Effector memory CD8-positive, alpha-beta T cell (primary cell): ENCODE measurements at places on chromosomes 2 and 18.

- no peak for DNase-seq
Measured at GRCh38 chr2:201936817-201937216, 96.8 kb upstream of the FZD7 start.

- no peak for DNase-seq
Measured at GRCh38 chr2:241559323-241560161, 997 bp downstream of the BOK start.

- no peak for DNase-seq
Measured at GRCh38 chr2:95039978-95040377, 14.5 kb downstream of the MAL start.

- no peak for DNase-seq
Measured at GRCh38 chr2:53230691-53231090, 536.9 kb upstream of the CHAC2 start.

DNA sequence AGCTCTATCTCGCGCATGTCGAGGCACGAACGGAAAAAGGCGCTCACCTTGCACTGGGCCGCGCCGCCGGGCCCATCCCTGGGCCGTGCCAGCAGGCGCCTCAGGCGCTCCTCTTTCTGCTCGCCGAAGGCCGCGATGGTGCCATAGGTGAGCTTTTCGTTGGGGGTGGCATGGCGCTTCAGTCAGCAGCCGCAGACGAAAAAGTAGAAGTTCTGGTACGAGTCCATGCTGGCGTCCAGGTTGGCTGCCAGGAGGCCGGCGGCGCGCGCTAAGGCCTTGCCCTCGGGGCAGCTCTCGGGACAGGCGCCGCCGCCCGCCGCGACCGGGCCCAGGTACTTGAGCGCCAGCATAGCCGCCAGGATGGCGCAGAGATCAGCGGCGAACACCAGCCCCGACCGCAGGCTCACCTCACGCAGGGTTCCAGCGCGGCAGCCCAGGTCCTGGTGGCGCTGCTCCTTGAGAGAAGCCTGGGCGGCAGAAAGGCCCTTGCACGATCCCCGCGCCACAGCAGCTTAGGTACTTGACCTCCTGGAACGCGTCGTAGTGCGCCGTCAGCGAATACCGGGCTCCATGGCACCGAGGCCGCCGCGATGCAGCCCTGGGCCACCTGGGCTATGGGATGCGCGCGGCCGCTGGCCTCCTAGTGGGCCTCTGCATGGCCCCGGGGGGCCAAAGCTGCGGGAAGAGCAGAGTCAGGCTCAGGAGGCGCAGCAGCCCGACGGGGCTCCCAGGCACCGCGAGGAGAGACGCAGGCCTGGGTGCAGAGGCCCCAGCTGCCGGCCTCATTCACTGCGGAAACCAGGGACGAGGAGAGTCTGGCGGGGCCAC lies 12.8 kb downstream of the ALPG start:
- DNase-seq, result no peak

- DNase-seq, result no peak
Measured at GRCh38 chr18:12287684-12288402, 20.2 kb upstream of the TUBB6 start.
